CD4-positive, alpha-beta T cell treated with Interleukin-15 for 1 hour (primary cell): ENCODE measurements at places on chromosomes 2 and 18.

- no peak for DNase-seq
Measured at GRCh38 chr2:68214381-68214780, 38.0 kb downstream of the PPP3R1 start.

GRCh38 chr2:218291318-218292047, 820 bp downstream of the TMBIM1 start:
- peak; percentile 50 for DNase-seq

GRCh38 chr2:51918113-51918512, 886.2 kb upstream of the NRXN1 start:
- no peak for DNase-seq

DNA sequence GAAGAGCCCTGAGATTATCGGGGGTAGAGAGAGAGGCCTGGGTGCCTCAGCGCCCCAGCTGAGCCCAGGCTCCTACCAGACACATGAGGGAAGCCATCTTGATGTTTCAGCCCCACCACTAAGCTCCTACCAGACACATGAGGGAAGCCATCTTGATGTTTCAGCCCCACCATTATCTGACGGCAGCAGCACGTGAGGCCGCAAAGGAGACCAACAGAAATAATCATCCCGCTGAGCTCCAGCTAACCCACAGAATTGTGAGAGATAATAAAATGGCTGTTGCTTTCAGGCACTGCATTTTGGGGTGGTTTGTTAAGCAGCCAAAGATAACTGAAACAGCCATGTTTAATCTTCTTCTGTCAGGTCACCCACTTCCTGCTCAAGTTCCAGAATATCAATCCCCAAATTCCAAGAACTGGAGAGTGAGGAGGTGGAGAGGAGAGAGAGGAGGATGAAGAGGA, 29.3 kb upstream of the SOS1 start:
- no peak for DNase-seq

- DNase-seq = no peak
Measured at GRCh38 chr2:2484301-2484700, 153.2 kb upstream of the MYT1L start.
